ENCODE measurements at places on chromosomes 7 and 10.

GRCh38 chr7:130022623-130023175, 28.5 kb downstream of the ZC3HC1 start:
- DNase-seq, result no peak

DNA sequence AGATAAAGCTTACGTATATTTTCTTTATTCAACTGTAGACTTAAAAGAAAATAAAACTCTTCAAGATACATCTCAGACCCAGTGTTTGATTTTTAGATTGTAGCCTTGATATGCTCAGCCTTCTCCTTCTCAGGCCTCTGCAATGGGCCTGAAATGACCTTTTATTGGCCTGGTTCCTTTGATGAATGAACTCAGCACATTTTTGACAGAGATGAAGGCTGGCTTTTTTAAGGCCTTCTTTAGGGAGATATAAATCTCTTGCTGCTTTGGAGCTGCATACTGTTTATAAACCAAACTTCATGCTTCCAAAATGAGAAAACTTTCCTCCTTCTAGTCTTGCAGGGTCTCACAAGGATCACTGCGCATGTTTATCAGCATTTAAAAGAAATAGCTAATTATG, 1049.8 kb downstream of the LRMDA start:
- no peak for DNase-seq

DNA sequence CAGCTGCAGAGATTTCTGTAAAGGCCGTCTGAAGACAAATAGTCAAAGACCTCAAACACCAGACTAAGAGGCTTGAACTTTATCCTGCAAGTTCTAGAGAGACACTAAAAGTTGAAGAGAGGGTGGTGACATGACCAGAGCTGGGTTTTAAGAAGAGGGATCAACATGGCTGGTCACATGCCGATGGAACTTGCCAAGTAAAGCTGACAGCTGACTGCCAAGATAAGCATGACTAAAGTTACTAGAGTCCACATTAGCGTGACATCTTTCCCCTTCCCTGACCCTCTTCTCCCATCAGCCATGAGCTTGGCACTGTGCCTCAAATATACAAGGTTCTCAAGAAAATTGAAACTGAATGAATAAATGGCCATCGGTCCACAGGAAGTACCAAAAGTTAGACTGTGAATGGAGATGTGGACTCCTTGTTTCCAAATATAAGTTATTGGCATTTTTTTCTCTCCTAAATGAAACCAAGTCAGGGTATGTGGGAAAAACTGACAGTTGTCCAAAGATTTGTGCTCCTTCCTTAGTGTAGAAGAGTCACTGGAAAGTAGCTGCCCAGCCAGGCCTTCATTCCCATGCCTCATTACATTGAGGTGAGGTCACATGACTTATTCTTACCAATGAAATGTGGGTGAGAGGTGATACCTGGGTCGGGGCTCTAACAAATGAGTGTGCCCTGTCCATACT, 24.5 kb downstream of the XPNPEP1 start:
- no peak for DNase-seq

GRCh38 chr10:97690133-97690532, 3.1 kb upstream of the AVPI1 start:
- DNase-seq, result no peak

- DNase-seq, result no peak
Observed at GRCh38 chr7:155807065-155807671, 5.1 kb downstream of the SHH start.

- no peak for DNase-seq
Observed at GRCh38 chr10:102620591-102621442, 23.5 kb upstream of the TRIM8 start.

DNA sequence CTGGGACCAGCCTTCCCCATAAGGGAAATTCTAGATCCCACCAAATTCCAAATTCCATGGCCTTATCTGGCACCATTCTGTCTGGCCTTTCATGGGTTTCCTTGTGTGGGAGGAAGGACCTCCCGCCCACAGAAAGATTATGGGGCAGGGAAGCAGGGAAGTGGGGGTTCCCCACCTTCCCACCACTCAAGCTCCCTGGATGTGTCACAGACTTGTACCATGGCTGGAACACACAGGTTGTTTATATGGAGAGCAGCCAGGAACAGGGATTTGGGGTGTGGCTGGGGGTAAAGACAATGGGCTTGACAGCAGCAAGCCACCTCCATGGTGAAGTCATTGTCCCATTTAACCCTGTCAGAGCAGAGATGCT, 18.3 kb downstream of the UNC5B start:
- DNase-seq, result no peak

GRCh38 chr7:157890921-157891401, 554.2 kb downstream of the DNAJB6 start:
- no peak for DNase-seq

DNA sequence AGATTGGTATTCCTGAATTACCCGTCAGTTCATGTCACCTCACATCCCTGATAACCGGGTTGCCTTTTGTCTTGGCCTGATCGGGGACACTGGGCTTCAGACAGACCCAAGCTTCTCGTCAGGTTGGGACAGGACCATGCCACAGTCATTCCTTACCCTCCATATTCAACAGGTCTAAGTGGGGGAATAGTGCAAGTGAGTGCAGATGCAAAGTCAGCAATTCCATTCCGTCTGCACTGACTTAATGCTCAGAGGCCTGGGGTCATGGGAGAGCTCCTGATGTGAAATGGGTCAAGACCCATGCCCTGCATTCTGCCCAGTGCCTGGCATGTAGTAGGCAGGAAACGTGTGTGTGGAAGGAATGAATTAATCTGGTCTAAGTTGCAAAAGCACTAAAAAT, 95.4 kb upstream of the PITRM1 start:
- no peak for DNase-seq

DNA sequence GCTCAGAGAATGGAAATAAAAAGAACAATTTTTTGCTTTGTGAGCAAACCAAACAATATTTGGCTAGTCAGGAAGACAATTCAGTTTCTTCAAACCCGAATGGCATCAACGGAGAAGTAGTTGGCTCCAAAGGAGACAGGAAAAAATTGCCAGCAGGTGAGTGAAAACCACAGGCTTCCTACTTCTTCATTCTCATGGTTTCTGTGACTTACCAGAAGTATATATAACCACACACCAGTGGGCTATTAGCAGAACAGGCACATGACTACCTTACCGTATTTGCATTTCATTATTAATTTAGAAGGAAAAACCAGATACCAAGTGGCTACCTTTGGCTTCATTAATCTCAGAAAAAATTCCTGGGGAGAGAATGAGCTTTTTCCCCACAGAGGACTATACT, 8.8 kb downstream of the TDRD1 start:
- DNase-seq, result no peak

DNA sequence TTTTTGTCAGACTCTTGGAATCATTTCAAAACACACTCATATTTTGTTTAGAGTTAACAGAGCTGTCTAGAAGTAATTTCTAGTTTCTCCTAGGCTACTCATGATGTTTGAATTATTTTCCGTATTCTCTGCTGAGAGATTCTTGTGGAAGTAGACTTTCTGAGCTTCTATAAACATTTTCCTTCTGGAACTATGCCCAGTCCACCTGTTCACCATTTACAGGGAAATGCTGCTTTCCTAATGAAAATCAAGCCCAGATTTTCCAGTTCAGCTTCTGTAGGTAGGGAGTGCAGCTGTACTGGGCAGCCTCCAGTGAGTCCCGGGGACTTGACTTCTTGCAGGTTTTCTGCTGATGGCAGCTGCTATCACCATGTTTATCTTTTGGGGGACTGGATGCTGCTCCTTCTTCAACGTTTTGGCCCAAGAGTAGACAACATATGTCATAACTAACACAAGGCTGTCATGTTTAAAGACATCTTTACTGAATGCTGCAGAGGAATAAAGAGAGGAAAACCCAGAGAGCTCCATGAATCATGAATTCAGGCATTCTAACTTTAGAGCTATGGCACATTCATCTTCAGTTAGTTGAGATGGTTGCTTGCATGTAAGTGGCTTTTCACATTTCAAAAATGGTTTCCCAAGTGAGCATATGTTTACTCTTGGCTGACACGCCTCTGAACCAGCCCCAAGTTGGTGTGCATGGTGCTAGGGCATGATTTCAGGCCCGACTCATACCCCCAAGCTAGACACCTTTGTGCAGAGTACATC, 85.6 kb downstream of the SDK1 start:
- no peak for DNase-seq

DNA sequence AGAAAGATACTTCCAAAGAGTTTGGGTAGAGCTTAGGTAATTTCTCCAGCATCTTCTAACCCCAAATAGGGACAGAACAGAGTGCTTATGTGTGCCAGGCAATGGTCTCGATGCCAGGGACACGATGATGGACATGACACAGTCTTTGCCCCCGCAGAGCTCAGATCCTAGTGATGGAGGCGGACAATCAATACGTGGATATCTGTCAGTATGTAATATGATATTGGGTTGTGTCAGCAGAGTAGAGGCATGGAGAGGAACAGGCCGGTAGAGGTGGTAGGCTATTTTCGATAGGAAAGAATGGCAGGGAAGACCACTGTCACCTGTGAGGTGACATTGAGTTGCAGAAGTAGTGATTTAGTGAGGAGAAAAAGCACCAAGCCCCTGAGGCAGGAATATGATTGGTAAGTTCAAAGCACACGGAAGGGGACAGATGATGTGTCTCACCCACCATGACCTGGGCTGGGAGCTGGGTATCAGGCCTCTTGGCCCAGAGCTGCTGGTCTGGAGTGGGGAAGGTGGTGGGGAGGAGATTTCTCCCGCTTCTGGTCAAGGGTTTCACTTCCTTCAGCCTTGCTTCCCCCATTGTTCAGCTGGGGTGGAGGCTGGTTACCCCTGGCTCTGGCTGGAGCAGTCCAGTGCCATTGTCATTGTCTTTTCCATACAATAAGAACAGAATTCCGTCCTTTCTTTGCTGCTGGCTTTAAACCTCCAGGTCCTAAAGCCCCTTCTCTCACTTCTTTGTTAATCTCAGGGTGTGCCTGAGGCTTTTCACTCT, 36.0 kb upstream of the SRGN start:
- DNase-seq, result no peak

DNA sequence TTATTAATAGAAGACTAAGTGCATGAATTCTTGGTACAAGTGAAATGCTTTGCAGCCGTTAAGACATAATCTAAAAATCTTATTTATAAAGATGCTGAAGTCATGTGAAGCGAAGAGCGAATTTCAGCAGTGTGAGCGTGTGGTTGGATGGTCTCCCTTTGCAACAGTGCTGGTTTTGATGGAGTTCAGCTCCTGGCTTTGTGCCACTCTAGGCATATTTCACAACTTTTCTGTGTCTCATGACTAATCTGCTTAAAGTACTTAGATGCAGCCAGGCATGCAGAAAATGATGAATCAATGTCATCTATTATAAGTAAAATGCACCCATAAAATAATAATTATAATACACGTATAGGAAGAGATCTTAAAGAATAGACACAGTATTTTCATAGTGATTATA, 107.2 kb upstream of the TCERG1L start:
- DNase-seq, result no peak

DNA sequence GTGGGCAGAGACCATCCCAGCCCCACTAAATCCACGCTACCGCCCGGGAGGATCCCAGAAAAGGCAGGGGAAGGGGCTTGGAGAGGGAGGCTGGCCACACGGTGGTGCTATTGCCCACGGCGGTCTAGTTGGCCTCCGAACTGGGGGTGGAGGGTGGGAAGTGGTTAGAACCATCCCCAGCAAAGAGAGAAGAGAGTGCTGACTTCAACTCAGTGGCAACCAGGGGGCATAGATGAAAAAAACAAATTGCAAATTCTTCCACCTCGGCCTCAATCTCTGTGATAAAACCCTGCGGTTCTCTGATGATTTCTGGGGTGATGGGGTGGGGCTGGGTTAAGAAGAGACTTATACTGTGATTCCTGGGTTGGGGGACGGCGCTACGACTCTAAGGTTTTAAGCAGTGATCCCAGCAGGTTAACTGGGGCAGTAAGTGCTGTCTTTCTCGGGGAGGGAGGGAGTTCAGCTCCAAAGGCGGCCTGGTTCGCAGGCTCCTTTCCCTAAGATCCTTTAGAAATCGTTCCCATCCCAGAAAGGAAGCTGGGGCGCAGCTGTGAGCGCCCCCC, 154.5 kb upstream of the LYZL2 start:
- peak; percentile 66 for DNase-seq

GRCh38 chr7:95730493-95731280, 41.7 kb upstream of the DYNC1I1 start:
- no peak for DNase-seq

DNA sequence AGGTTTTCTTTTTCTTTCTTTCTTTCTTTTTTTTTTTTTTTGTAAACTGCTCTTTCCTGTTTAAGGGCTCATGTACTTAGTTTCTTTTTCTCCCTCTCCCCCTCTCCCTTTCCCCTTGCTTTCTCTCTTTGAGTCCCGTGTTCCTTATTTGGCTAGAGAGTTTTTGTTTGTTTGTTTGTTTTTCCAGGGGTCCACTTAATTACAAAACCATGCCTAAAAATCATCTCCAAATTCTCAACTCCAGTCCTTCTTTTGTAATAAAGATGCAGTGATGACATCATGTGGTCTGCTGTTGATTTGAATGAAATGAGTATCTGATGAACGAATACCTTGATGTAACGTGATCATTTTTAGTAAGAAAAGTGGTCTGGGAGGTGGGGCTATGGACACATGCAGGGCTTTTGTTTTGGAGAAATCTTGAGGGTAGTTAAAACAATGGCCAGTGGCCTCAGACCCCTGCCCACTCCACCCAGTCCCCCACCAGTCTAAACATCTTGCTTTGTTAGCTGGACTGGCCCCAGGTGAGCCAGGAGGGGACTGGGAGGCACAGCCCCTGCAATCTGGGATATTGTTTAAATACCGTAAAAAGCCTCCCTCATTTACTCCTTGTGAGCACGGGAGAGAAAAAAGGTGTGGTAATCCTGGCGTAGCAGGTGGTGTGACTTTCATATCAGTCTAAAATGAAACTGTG, 165.7 kb downstream of the LRMDA start:
- DNase-seq, result no peak

DNA sequence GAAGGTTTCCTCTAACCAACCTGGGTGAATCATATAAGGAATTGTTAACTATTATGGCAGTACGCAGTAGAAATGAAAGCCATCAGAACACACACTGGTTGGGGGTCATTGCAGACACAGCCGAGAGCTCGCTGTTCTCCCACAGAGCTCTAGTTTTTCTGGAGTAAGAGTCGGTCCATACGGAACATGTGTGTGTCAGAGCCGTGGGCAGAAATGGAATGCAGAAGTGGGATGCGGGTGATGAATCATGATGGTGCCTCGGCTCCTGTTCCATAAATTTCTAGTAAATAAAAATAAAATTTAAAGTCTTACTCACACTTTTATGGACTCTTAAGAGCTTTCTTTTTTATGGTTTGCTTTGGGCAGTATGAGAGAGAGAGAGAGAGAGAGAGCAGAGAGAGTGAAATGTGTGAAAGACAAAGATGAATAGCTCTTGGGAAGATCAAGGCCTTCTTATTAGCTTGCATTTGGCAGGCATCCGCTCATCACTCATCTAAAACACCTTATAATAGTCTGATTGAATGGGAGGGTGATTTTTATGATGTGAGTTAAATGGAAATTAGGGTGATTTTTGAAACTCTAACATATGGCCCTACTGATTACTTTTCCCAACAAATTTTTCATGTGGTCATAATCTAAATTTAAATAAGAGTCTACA, 98.8 kb upstream of the PFKP start:
- DNase-seq, result no peak

Measured in caudate nucleus (tissue), 63 donors.